ENCODE measurements at places on chromosomes 6 and 20.

- DNase-seq = no peak
Observed at GRCh38 chr6:105482227-105482844, 79.5 kb upstream of the PREP start.

- DNase-seq = no peak
Observed at GRCh38 chr6:81144346-81144745, 608.1 kb downstream of the TENT5A start.

- no peak for DNase-seq
Observed at GRCh38 chr6:35547676-35548075, 35.0 kb upstream of the TULP1 start.

GRCh38 chr6:70421509-70421908, 8.2 kb downstream of the FAM135A start:
- no peak for DNase-seq

DNA sequence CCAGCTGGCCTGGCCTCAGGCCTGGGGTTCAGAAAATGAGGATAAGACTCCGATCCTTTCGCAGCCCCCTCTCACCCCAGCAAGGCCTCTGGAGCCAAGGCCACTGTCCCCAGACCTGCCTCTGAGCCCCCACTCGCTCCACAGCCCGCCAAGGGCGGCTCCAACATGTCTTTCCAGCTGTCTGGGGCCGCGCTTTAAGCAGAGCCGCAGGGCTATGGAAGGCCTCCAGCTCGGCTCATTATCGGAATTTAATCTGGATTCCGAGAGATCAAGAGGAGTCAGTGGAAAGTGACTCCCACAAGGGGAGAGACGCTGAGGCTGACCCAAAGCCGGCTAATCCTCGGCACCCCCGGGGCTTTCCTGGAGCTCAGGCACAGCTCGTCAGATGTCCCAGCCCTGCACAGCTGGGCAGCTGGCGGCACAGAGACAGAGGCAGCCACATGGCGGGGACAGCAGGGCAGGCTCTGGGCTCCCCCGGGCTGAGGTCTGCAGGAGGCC, 41.8 kb downstream of the BMP7 start:
- no peak for DNase-seq

DNA sequence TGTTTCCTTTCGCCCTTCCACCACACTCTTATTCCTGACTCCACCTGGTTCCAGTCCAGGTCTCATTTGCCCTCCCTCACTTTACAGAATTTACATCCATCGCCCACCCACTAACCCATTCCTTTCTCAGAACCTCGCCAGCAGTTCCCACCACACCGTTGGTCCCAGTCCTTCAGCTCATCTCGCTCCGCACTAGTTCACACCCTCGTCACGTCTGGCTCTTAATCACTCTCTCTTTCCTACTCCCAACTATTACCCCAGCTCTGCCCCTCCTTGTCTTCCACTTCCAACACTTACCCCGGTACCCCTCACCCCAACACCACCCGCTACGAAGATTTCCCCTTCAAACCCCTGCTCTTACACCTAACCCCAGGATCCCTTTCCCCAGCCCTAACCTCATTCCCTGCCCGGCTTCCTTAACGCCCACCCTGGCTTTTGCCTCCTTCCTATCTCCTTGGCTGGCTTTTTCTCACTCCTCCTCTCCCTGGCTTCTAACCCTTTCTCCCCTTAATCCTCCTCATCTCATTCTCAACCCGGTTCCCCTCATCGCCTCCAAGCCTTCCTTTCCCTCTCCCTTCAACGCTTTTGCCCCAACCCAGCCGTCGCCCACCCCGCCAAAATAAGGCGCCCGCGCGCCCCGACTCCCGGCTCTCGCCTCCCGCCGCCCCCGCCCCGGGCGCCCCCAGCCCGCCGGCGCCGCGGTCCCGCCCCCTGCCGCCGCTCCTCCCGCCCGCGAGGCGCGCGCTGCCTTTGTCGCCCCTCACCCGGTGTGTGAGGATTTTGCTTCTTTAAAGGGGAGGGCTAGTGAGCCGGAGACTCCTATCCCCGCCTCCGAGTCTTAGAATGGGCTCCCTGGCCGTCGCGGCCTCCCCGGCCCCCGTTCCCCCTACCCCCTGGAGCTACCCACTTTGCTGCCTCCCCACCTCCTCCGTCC, 542 bp downstream of the USP49 start:
- no peak for DNase-seq

DNA sequence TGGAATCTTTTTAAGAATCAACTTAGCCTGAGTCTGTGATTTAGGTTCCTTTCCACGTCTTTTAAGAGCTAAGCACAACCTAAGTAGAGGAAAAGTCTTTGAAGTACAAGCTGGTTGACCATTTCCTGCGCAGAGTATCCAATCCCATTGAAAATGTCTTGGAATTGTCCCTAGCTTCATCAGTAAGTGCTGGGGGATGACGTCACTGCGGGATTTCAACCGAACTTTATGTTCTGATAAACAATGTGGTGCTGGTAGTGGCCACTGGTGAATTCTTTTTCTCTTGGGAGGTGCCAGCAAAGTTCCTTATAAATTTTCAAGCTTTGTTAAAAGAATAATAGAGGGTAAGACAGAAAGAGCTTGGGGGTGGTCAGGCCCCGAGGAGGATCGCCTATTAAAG, 69.2 kb downstream of the PDE7B start:
- DNase-seq = no peak

DNA sequence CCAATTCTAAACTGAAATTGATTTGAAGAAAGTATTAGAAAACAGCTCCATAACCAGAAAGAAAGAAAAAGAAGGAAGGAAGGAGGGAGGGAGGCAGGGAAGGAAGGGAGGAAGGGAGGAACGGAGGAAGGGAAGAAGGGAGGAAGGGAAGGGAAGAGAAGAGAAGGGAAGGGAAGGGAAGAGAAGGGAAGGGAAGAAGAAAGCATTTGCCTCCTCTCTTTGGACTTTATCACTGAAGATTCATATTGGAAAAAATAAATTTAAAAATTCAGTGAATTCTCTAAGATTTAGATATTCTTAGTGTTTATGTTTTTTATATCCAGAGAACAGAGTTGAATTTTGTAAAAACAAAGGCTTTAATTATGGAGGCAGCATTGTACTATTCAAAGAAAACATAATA, 68.5 kb upstream of the NXT1 start:
- DNase-seq = no peak

DNA sequence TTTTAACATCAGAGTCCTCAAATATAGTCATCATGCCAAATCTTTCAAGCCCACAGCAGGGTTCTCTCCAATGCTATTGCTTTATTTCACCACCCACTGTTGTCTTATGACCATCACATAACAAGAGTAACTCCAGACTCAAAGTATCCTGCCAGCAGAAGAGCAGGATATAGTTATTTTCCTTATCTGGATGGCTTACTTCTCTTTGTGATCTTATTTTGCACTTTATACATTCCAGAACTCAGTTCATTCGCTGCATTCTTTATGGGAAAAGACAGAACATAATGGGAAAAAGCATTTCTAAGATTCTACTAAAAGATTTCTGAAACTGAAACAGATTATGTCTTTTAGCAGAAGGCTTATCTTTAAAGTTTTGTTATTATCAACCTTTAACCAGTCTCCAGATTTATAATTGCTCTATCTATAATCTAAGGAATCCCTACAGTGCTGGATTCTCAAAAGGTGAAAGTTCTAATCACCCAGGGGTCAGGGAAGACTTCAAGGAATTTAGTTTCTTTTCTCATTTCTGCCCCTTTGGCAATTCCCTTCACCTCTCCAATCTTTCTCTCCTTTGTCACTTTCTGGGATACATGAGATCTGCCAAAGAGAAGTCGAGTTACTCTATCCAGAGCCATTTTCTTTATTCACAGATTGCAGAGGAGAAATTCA, 190.4 kb downstream of the TPBG start:
- DNase-seq = no peak

DNA sequence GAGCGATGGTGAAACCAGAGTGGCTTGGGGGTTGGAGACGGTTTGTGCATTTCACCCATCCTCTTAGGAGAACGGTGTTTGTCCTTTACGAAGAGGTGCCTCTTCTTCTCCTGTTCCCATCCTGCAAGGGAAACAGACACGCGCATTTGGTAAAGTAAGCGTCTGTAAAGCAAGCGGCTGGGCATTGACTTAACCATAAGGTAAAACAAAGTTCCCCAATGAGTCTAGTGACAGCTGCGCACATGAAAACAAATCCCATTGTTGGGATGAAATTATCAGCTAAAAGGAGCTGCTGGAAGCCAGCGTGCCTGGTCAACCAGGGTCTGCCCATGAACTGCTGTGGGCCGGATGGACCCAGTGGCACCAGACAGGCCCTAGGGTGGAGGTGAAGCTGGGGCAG, 5.8 kb downstream of the BHLHE23 start:
- DNase-seq = no peak

DNA sequence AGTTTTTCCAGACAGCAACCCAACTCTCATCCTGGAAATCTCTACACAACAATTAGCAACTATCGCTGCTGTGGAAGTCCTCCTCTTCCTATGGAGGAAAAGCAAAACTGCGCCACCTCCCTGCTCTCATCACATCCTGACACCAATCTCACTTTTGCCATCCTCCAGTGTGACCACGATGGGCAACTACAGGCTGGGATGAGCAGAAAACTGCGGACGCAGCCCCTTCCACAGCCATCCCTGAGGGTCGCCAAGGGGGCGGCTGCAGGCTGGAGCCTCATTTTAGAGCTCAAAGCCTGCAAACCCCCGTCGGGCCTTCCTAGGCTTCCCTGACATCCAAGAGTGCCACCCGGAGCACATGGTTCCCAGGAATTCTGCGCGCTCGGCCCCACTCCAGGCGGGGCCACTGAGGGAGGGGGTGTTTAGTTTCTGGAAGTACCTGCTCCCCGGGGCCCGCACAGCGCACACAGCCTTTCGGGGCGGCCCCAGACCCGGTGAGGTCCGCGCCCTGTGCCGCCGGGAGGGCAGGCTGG, 1.2 kb downstream of the TCFL5 start:
- no peak for DNase-seq

- no peak for DNase-seq
Observed at GRCh38 chr20:36543184-36544133, 2.1 kb downstream of the MYL9 start.

DNA sequence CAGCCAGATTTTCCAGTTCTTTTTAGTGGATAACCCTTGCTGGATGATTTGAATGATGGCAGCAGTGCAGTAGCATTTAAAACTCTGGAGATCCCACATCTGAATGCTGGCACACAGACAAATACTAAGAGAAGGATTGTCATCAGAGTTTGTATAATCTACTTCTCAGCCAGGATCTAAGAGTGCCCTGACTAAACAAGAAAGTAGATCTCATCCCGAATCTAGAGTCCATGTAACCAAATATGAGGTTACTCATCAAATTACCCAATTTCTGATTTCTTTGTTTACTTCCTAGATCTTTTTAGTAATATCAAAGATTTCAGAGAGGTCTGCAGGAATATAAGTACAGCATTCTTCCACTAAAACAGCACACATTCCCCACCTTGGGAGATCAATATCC, 7.8 kb downstream of the TMC2 start:
- no peak for DNase-seq

DNA sequence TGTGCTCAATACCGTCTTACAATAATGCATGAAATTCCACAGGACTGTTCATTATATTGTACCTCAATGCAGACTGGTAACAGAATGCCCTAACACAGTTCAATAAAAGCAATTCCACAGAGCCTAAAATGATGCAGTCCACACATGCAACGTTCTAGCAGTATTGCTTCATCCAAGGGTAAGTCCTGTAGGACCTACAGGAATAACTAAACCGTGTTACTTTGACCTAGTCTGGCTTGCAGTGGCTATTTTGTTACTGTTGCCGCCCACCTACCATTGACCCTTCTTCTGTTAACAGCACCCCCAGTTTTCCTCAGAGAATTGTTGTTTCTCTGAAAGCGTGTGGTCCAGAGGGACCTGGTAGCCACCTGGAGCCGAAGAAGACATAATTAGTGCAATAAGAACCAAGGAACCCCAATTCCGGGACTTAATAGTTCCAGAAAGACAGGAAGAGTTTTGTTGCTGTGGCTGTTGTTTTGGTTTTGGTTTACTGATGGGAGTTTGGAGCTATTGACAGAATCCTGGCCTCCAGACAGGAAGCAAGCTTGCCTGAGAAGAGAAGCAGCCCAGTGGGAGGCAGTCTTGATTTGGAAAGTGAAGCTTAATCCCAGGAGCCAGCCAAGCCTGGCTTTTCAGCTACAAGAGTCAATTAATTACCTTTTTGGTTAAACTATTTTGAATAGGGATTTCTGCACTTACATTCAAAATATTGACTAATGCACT, 91.3 kb downstream of the FRK start:
- DNase-seq = no peak

- DNase-seq = no peak
Observed at GRCh38 chr6:75484535-75484934, 9.1 kb downstream of the FILIP1 start.

GRCh38 chr6:158769234-158769770, 49.9 kb downstream of the EZR start:
- no peak for DNase-seq

DNA sequence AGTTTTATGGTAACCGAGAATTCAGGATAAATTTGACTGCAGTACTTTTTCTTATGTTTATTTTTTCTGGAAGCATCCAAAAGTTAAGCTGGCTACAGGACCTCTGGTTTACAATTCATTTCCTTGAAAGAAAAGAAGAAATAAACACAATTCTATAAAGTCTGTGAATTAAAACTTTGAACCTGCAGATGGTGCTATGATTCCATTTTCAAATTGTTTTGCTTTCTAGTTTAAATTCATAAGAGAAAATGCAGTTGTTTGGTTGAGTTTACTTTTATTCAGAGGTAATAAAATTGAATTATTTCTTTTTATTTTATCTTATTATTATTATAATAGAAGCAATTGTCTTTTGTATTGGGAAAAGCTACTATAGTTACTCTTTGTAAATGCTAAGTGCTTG, 1.8 kb upstream of the VIP start:
- no peak for DNase-seq

GRCh38 chr6:117933471-117933870, 26.4 kb downstream of the SLC35F1 start:
- DNase-seq = no peak

- DNase-seq = no peak
Observed at GRCh38 chr6:29705389-29706231, 17.6 kb upstream of the HLA-F start.

GRCh38 chr20:2195614-2196013, 94.0 kb downstream of the STK35 start:
- DNase-seq = no peak

GRCh38 chr6:10441655-10442009, 26.8 kb upstream of the TFAP2A start:
- no peak for DNase-seq

DNA sequence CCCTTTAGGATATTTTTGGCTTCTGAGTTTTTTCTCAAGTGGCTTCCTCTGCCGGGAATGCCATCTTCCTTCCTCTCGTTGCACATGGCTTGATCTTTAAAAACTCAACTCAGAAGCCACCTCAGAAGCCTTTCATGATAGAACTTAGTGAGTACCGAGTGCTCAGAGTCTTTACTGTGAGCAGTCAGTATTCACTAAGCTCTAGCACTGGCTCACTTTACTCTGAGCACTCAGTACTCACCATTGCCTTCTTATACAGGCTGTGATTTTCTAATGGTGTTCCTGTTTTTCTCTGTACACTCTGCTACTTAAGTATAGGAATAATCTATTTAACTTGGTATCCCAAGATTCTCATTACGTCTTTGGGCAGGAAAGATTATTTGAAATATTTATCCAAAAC, 116.2 kb downstream of the PFDN4 start:
- no peak for DNase-seq
